ENCODE measurements at places on chromosomes 2 and 18.

DNA sequence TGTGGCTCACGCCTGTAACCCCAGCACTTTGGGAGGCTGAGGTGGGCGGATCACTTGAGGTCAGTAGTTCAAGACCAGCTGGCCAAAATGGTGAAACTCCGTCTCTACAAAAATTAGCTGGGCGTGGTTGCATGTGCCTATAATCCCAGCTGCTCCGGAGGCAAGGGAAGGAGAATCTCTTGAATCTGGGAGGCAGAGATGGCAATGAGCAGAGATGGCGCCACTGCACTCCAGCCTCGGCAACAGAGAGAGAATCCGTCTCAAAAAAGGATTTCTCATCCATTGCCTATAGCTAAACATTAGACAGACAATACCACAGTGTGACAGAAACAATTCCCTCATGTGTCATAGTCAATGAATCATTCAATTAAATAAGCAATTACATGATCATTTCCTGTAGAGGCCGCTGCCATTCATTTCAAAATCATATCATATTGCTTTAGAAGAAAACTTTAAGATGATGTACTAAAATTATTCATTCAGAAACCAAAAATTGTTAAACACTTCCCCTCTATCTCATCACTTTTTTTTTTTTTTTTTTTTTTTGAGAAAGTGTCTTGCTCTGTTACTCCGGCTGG lies 69.5 kb upstream of the TGIF1 start:
- no peak for DNase-seq

DNA sequence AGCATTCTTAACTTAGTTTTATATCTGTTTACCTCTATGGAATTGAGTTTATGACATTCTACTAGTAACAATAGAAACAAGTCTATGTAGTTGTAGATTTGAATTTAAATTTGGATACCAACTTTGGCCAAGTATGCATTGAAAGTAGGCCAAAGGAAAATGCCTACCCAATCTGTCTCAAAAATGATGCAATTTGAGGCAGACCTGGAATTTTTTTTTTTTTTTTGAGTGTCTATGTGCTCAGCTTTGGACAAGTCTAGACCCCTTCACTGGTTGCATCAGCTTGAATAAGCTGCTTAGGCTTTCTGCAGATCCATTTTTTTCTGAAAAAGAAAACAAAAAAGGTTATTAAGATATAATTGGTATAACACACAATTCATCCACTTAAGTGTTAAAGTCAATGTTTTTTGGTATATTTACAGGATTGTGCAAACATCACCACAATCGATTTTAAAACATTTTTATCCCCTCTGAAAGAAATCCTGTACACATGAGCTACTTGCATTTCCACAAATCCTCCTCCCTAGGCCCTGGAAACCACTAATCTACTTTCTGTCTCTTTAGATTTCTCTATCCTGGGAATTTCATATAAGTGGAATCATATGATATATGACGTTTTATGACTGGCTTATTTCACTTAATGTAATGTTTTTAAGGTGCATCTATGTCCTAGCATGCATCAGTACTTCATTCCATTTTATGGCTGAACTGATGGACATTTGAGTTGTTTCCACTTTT lies 185.1 kb upstream of the CCDC68 start:
- DNase-seq = no peak

- no peak for DNase-seq
Observed at GRCh38 chr2:187445051-187445450, 3.0 kb downstream of the CALCRL start.

DNA sequence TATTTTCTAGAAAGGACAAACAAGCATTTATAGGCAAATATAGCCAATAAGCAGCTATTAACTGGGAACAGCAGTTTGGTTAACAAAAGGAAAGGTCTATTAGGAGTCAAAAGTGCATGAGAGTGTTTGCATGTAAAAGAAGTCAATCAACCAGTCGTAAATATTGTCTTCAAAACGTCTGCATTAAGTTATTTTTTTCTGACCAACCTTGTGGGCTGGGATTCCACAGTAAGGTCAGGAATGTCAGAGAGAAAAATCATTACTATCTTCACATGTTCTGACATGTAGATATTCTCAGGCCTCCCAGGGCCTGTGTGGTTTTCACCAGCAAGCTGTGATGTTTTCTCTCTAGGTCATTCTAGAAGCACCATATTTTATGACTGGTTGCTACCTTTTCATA lies 922.5 kb downstream of the SUCLG1 start:
- no peak for DNase-seq

- DNase-seq = no peak
Observed at GRCh38 chr18:25056429-25056828, 295.5 kb downstream of the ZNF521 start.
